Small intestine (tissue), 16 donors: ENCODE measurements at places on chromosomes 7 and 10.

DNA sequence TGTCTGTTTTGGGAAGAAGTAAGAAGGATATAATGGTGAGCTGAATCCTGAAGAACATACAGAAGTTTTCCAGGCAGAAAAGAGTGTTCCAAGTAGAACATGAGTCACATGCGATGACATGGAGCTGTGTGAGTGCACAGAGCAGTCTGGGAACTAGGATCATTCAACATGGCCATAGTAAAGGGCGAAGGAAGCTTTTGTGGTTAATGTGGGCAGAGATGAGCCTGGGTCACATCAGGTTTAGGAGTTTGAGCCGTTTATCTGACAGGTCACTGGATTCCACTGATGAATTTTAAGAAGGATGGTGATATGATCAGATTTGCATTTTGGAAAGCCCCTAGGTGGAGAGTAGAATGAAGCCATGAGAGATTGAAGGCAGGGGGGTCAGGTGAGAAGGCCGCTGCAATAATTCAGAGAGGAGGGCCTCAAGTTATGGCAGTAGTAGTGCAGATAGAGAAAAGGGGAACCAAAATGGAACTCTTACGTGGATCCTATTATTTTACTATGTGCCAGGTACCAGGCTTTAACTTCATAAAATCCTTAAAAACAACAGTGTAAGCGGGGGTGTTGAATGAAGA is 171.3 kb downstream of the RNLS start:
- DNase-seq: no peak

DNA sequence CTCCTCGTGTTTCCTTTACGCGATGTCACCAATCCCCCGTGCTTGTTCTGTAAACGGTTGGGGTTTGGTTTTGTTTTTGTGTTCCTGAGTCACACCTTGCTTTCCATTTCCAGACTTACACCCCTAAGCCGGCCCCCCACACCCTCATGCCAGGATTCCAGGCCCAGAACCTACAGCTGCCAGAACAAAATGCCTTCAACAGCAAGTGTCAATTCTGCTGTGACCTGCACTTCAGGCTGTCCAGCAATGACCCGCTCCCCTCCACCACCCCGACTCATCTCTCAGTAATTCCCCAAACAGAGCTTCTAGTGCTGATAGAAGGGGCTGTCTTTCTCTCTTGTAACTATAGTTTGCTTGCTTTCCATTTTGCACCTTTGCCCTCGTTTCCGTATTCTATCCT is 722.1 kb upstream of the CELF2 start:
- no peak for DNase-seq

- DNase-seq: peak; percentile 48
These were observed 20.9 kb upstream of the KLF6 start for GRCh38 chr10:3805791-3806461.

- DNase-seq: no peak
These were observed 1165.4 kb downstream of the GATA3 start for GRCh38 chr10:9219860-9220259.

DNA sequence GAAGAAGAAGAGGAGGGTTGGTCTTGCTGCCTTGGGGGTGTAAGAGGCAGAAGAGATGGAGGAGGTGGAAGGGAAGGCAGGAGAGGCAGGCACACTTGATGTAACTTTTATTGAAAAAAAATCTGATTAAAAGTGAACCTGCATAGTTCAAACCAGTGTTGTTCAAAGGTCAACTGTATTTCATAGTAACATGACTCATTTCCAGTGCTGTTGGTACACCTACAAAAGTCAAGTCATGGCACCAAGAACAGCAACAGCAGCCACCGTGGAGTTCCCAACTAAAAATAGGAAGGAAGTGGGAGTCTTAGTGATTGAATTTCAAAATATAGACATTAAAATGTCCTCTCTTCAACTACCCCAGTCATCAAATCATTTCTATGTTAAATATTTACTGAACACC is 88.5 kb downstream of the CTNNA3 start:
- no peak for DNase-seq

GRCh38 chr10:4596951-4597350 is 229.1 kb upstream of the AKR1E2 start:
- no peak for DNase-seq

- no peak for DNase-seq
These were observed 124.9 kb downstream of the CHRM2 start for GRCh38 chr7:136993377-136993776.

GRCh38 chr10:86480571-86480970 is 41.0 kb downstream of the WAPL start:
- no peak for DNase-seq

DNA sequence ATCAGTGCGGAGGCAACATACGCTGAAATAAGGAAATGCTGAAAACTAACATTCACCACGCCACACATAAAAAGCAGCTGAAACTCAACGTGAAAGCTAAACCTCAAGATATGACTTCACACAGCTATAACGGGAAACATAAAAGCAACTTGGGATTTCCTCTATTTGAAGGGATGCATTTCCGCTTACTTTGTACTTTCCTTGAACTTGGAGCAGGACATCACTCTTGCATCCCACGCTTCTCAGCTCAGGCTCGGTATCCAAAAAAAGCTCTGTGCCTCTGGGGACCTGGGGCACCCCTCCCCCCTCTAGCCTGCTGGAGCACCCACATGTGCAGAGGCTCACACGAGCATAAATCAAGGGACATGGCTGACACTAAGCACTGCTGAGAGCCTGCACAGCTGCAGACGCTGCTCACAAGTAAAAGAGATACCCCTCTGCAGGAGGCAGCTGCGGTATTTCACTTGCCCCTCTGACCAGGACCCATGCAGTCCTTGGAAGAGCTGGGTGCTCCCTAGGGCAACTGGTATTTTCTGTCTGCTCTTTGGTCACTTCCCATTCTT is 34.2 kb downstream of the PARD3 start:
- DNase-seq: no peak

DNA sequence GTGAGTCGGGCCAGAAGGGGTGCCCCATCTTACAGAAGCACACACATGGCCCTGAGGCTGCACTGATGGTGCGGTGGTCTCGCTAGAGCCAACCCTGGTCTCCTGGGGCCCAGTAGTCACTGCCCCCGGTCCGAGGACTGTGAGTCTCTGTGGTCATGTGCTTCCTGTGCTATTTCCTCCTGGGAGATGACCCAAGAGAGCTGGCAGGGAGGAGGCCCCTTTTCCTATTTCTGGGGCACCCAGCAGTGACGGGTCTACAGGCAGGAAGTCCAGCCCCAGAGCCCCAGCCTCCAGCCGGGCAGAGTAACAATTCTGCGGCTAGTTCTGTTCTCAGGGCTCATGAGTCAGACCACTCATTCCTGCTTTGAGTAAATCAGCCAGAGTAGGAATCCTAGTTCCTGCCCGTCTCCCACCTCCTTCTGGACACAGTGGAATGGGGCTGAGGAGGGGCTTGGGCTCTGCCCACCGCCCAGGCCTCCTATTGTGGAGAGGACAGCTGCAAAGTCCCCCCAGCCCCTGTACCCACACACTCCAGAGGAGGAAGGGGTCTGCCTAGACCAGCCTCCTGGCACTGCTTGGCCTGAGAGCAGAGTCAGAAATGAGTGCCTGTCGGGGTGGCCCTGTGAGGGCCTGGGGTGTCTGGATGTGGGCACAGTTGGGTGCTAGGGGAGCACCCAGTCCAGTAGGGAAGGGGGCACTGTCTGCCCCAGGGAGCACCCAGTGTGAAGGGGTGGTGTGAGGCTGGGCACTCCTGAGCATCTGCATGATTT is 80.5 kb upstream of the PPIF start:
- DNase-seq: no peak

DNA sequence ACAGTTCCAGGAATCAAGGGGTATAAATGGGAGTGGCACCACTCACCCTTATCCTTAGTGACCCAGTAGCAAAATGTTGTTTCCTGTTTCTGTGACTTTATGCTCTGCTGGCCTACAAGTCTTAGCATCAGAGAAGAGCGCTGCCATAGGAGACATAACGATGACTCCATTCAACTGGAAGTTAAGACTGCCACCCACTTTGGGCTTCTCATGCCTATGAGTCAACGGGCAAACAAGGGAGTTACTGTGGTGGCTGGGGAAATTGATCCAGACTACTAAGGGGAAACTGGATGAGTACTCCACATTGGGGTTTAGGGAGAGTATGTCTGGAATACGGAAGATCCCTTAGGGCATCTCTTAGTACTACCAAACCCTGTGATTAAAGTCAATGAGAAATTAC is 40.6 kb upstream of the PIK3CG start:
- DNase-seq: no peak

DNA sequence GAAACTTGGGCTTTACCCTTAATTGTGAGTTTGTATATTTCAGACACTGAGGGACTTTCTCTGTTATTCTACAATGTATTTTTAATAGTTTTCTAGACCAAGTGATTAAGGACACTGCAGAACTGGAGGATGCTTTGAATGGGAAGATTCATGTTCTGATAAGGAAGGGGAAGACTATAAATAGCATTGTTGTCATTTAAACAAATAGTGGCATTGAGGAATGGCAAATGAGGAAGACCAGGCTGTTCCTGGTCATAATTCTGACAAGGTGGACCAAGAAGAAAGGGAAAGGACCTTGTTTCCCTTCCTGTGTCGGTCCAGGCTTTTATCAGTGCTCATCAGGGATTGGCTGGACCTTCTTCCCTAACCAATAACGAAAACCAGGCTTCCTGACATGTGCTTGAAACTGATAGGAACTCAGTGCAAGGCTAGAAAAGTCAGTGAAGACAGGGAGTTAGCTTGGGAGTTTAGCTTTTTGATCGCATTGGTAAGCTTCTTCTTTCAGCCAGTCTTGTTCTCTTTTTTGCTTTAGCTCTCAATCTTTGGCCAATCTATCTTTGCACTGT is 116.2 kb downstream of the ITGA8 start:
- DNase-seq: no peak

GRCh38 chr10:34537629-34538231 is 277.4 kb downstream of the PARD3 start:
- DNase-seq: no peak

DNA sequence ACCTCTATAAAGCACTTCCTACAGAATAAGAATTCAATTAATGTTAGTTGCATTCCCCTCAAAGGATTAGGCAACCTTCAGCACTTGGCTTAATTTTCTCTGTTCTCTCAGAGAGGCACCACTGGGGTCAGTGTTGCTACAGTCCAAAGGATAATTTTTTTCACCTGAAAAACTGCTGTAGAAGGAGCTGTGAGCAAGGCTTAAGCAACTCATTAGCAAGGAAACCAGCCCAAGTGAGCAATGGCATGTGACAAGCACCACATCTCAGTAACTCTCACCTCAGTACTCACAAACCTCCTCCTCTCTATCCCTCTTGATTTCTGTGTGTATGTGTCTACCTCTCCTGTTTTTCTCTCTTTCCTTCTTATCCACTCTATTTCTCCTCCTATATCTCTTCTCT is 55.9 kb downstream of the DGKI start:
- DNase-seq: no peak

DNA sequence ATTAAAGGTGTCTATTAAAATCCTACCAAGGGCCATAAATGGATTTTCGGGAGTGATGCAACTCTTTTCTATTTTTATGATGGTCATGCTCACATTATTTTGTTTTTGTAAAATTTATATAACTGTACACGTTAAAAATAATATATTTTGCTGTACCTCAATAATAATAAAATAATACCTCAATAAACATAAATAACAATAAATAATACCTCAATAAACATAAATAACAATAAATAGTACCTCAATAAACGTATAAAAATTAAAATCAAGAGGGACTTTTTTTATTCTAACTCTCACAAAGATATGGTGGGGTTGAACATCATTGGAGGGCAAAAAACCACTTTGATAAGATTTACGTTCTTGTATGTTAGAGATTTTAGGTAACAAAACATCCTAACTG is 1189.6 kb upstream of the CELF2 start:
- DNase-seq: no peak

DNA sequence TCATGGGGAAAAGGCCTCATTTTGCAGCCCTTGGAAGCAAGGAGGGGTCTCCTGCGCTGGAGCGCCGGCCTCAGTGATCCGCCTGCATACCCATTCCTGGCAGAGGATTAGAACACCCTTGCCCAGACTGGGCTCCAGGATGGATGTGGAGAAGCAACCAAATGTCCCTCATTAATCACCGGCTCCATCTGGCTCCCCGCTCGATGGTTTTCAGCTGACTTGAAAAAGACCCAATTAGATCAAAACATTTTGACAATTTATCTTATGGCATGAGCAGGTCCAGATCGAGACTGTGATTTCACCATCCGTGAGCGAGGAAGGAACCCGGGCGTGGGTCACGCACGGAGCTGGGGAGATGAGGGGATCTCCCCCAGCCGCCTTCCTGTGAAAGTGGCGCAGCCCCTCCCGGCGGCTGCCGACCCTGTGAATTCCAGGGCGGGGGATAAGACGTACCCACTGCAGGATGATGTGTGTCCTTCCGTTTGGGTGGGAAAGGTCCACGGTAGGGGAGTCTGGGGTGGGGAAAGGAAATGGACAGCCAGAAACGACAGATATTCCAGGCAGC is 141.6 kb downstream of the EMX2 start:
- DNase-seq: no peak

GRCh38 chr10:62726142-62726541 is 78.4 kb upstream of the ADO start:
- DNase-seq: no peak

- no peak for DNase-seq
These were observed 162.6 kb downstream of the PTEN start for GRCh38 chr10:88026031-88026430.

- DNase-seq: no peak
These were observed 2.6 kb upstream of the PRF1 start for GRCh38 chr10:70605161-70605560.

- no peak for DNase-seq
These were observed 21.2 kb downstream of the NACAD start for GRCh38 chr7:45067582-45067981.

DNA sequence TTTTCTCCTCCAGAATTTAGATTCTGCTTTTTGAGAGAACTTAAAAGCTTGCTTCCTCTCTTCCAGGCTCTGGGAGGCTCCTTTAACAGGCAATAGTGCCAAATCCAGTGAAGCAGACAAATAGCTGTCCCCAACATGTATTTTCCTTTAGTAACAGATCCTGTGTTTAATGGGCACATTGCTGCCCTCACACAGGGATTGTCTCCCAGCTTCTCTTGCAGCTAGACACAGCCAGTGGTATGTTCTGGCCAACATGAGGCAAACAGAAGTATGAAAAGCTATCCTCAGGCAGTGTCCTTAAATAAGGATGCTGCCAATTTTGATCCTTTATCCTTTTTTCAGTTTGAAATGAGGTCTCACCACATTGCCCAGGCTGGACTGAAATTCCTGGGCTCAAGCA is 38.2 kb downstream of the MALSU1 start:
- DNase-seq: no peak

- no peak for DNase-seq
These were observed 55.6 kb upstream of the NKX6-2 start for GRCh38 chr10:132841615-132841975.

DNA sequence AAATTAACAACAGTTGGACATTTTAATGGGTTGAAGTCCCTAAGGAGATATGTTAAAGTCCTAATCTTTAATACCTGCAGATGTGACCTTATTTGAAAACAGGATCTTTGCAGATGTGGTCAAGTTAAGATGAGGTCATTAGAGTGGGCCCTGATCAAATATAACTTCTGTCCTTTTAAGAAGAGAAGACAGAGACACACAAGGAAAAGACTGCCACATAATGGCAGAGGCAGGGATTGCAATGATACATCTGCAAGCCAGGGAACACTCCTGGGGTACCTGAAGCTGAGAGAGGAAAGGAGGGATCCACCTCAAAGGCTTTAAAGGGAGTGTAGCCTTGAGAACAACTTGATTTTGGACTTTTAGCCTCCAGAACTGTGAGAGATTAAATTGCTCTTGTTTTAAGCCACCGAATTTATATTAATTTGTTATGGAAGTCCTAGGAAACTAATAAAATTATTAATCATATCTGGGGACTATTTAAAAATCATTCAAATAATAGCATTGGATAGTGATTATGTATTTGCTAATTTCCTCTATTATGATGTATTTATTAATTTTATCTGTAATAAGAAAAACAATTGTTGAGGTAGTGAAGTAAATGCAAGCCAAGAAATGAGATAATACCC is 700.0 kb upstream of the PCDH15 start:
- DNase-seq: peak; percentile 14
